ENCODE measurements at places on chromosomes 16 and 17.

DNA sequence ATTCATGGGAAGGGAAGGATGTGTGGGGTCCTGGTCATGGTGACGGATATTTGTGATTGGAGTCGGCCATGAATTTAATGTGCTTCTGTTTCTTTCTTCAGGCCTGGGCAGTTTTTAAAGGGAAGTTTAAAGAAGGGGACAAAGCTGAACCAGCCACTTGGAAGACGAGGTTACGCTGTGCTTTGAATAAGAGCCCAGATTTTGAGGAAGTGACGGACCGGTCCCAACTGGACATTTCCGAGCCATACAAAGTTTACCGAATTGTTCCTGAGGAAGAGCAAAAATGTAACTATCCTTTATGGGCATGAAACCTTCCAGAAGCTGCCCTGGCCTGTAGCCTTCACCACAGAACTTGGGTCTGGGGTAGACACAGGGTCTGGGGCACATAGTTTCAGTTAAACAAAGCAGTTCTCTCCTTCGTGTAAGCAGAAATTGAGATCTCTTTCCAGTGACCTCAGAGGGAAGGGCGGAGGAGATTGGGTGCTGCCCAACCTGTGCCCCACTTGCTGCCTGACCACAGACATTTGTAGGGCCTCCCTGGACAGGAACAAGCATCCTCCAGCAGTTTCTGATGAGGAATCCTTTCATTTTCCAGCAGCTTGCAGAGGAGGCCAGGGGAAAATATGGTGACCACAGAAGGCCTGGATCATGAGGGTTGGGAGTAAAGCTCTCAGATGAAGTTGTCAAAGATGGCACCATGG is 10.1 kb downstream of the IRF8 start:
- no peak for DNase-seq

DNA sequence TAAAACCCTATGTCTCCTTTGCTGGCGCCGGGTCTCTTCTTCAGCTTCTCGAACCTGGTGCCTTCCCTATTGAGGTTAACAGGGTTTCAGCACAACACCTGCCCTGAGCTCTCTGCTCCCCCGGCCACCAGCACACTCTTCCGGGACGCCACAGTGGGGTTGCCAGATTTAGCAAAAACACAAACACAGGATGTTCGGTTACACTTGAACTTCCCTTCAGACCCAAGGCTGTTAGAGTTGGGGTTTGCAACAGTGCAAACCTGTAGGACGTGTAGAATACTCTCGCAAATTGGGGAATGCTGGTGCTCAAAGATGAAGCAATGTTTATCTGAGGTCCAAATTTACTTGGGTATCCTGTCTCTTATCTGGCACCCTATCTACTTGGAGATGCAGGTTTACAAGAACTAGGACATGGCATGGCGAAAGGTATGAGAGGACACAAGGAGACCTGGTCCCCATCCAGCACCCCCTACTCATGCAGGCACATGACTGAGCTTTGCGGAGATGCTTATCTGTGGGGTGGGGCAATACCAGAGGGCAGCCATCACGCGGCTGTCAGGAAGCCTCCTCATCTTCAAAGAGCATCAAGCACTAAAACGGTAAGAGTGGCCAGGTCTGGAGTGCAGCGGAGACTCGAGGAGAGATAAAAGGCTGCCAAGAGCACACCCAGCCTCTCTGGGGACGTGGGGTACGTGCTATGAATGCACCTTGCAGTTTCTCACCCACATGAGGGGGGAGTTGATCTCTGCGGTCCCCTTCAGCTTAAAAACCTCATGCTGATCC is 52.8 kb downstream of the SDK2 start:
- DNase-seq = no peak

GRCh38 chr17:13429201-13429600 is 172.5 kb downstream of the HS3ST3A1 start:
- DNase-seq = no peak

GRCh38 chr16:11078812-11079459 is 134.6 kb downstream of the CLEC16A start:
- no peak for DNase-seq

- DNase-seq = no peak
These were observed 139.4 kb downstream of the ZFHX3 start for GRCh38 chr16:72908362-72909167.

- DNase-seq = no peak
These were observed 60.4 kb downstream of the NOG start for GRCh38 chr17:56653877-56654276.

- no peak for DNase-seq
These were observed 20.9 kb downstream of the GALNS start for GRCh38 chr16:88835818-88836217.

DNA sequence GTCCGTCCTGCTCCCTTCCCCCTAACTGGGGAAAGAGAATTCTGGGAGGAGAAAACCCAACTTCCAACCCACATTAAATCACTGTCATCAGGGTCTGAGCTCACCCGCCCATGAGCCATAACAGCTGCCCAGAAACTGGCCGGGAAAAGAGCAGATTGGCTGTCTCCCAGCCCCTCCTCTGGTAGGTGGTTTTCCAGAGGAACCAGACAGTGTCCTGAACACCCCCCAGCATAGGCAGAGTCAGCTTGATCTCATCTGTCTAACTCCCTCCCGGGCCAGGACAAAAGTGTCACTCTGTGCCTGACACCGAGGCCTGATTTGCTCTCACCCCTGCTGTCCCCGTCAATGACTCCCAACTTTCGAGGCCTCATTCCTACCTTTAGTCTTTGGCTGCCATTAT is 197.0 kb downstream of the AXIN2 start:
- DNase-seq = no peak

DNA sequence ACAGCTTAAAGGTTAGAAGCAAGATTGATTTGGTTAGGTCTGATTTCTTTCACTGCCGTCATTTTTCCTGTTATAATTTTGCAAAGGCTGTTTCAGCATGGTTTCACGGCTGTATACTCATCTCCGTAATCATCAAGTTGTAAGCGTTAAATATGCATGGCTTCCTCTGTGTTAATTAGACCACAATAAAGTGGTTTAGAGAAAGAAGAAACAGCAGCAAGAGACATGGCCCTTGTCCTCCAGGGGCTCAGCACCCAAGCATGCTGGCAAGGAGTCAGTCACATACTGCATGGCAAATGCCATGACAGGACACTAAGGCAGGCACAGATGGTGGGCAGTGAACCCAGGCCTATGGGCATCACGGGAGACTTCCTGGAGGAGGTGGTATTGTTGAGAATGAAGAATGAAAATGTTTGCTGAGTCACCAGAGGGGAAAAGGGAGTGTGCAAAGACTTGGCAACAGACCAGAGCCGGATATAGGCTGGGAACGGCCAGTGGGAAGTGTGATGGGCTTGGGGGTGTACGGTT is 61.4 kb upstream of the PLCG2 start:
- no peak for DNase-seq

- no peak for DNase-seq
These were observed 255.7 kb downstream of the RBFOX3 start for GRCh38 chr17:79355165-79355564.

DNA sequence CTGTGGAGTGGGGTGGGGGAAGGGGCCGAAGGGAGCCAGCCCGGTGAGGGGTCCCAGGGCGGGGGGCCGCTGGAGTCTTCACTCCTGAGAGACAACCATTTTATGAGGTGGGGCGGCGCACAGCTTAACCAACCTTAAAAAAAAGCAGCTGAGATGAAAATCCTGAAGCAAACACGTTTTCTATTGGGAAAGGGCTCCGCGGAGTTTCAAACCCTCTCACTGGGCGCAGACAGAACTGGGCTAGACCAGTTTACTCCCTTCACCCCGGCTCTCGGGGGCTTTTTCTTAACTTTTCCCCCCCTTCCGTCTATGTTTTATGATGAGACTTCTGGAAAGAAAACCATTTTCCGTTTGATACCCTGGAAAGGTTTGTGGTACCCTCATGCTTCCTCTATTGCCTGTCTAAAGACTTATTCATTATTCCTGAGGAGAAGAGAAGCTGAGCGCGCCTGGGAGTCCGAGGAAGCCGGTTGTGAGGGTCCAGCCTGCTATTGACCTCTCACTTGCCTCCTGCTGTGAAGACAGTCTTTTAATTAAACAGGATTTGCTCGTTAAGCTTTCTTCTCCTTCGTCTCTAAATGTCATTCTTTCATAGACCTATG is 482 bp upstream of the SSH2 start:
- DNase-seq = no peak

- no peak for DNase-seq
These were observed 5.0 kb downstream of the KCNJ12 start for GRCh38 chr17:21381076-21381706.

DNA sequence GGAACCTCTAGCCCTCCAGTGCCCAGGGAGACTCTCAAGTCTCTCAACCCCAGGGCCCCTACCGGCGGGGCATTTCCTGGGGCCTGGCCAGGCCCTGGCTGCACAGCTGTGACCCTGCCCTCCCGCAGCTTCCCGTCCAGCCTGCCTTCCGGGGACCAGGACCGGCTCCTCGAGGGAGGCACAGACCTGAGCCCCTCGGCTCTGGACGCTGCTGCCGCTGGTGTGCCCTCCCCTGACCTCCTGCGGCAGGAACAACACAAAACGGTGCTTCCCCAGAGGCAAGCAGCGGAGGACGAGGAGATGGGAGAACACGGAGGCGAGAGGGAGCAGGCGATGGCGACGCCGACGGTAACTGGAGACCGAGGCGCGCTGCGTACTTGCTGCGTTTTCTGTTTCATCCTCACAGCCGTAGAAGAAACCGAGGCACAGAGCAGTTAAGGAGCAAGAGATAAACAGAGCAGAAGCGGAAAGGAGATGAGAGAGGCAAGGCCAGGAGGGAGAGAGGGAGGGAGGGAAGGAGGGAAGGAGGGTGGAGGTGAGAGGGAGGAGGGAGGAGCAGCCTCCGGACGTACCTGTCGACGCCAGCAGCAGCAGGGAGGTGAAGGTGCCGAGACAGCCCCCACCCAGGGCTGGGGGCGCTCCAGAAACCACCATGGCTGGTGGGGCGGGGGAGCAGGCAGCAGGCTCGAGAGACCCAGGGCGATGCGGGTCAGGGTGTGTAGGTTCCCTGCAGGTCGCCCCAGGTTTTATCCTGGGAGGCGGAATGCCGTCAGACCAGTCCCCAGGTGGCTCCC is at the start of gene PRSS22:
Gene PRSS22, minus strand, starts transcription at position 720 of the 794 bp plus-strand sequence. Its CDS starts 66 bp downstream, at position 654.
- no peak for DNase-seq

DNA sequence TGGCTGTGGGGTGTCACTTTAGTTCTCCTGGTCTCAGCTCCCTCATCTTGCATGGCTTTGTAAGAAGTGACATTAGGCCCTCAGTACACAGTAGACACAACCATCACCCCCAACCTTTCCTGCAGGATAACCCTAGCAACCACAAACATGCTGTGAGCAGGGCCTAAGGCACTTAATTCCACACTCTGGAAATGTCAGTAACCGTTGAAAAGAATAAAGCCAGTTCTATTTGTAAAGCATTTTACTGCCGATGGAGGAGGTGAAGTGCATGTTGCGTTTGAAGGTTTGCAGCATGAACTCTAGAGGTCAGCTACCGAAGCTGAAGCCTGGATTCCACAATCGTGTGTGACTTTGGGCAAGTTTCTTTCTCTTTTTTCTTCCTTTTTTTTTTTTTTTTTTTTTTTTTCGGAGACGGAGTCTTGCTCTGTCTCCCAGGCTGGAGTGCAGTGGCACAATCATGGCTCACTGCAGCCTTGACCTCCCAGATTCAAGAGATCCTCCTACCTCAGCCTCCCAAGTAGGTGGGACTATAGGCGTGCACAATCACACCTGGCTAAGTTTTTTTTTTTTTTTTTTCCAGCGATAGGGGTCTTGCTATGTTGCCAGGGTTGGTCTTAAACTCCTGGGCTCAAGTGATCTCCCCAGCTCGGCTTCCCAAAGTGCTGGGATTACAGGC is 26.1 kb upstream of the TOB1 start:
- no peak for DNase-seq

DNA sequence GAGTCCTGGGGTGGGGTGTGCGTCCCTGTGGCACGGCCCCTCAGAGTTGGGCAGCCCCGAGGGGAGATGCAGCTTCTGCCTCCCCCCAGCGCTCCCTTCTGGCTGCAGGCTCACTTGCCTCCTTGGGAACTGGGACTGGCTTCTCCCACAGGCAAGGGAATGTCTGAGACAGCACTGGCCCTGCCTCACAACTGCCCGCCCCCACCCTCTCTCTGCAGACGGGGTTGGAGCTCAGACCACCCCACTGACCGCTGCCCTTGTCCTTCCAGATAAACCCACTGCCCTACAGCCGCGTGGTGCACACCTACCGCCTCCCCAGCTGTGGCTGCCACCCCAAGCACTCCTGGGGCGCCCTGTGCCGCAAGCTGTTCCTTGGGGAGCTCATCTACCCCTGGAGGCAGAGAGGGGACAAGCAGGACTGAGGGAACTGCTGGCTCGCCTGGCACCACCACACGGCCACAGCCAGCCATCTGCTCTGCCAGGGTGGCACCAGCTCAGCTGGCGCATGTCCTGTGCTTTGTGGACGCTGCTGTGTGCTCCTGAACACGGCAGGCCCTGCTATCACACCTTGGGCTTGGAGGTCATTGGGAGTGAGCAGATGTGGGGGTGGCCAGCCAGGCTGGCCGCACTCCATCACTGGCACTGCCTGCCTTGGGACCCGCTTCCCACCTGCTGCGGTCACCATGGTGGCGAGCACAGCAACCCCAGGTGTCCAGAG is 7.1 kb upstream of the RAB40C start:
- DNase-seq = peak; percentile 52

- no peak for DNase-seq
These were observed 81.5 kb downstream of the CA4 start for GRCh38 chr17:60231234-60231633.

GRCh38 chr17:79760197-79760906 is 17.6 kb upstream of the CBX2 start:
- DNase-seq = no peak

DNA sequence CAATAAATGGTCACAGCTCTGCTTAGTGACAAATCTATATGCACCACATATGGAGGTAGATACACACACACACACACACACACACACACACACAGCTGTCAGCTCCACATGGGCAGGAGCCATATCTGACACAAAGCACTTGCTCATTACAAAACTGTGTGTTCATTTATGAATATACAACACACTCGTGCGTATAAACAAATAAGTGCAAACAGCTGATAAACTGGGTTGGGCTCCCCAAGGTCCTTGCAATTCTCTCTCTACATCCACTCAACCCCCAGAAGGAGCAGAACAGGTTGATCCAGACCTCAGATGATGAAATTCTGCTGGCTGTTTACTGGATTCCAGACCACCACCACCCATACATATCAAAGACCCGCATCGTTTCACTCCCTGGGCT is 140.7 kb downstream of the XYLT1 start:
- DNase-seq = no peak
